A549 treated with AZD2906 at 1 μM for 4 hours (cell line): ENCODE measurements at places on chromosomes 16 and 17. TPM values are rescaled to one million over a fixed set of nuclear protein-coding genes. Genes with fewer than 3 reads are reported as not detected.

Gene CCL7
- total RNA-seq = 0.11 to 0.25 TPM (median 0.22 TPM) in 5 replicates

Gene UBE2O
- 26.3 to 29.1 TPM (median 28.2 TPM) in 5 replicates for total RNA-seq

Gene GPRC5B
- total RNA-seq = 36.5 to 44.6 TPM (median 41.3 TPM) in 5 replicates

Gene MGAT5B
- 16.8 to 21.4 TPM (median 20.1 TPM) in 5 replicates for total RNA-seq

Gene IKZF3
- not detected in 5 replicates for total RNA-seq

Gene CES5A
- total RNA-seq = 0.03 TPM in 1 of 5 replicates, not detected in the others

Gene MILR1
- 1.3 to 2.1 TPM (median 1.5 TPM) in 5 replicates for total RNA-seq

Gene MYLK3
- total RNA-seq = 0.03 to 0.07 TPM (median 0.05 TPM) in 5 replicates

Gene APOH
- total RNA-seq = 4.0 to 5.6 TPM (median 5.3 TPM) in 5 replicates

Gene CA4
- total RNA-seq = 0.11 to 0.28 TPM (median 0.21 TPM) in 4 of 5 replicates, not detected in the other
